ENCODE measurements at places on chromosomes 12 and 14.

- DNase-seq = no peak
Measured at GRCh38 chr12:4505376-4505986, 33.2 kb upstream of the RAD51AP1 start.

DNA sequence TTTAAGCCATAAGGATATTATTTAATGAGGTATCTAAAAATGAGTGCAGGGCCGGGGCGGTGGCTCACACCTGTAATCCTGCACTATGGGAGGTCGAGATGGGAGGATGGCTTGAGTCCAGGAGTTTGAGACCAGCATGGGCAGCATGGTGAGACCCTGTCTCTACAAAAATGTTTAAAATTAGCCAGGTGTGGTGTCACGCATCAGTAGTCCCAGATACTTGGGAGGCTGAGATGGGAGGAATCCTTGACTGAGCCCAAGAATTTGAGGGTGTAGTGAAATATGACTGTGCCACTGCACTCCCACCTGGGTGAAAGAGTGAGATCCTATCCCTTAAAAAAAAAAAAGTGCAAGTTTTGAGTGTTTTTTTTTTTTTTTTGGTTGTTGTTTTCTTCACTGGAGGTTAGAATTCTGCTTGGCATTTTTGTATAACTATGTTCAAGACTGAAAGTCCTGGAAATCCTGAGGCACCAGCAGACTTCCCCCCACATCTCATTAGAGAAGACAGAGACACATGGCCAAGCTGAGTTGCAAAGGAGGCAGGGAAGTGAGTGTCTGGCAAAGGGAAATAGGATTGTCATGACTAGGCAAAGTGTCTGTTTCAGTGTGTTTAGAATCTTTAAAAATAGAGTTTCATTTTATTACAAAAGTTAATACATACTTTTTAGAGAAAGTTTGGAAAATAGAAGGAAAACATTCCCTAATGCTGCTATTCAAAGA lies 53.5 kb upstream of the DUSP6 start:
- no peak for DNase-seq

DNA sequence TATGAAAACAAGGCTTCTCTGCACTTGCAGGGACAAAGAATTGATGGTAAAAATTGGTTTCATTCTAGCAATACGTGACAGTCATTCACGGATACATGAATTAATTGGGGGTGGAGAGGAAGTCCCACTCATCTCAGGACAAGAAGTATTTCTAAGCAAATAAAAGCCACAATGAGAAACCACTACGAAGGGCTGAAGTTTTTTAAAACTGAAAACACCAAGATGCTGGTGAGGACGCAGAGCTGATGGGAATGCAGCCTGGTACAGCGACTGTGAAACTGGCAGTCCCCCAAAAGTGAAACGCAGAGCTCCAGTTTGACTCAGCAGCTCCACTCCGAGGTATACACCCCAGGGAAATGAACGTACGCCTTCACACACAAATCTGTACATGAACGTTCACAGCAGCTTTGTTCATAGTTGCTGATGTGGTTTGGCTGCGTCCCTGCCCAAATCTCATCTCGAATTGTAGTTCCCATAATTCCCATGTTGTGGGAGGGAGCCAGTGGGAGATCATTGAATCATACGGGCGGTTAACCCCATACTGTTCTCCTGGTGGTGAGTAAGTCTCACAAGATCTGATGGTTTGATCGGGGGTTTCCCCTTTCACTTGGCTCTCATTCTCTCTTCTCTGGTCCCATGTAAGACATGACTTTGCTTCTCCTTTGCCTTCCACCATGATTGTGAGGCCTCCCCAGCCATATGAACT lies 89.0 kb downstream of the SCARB1 start:
- no peak for DNase-seq

DNA sequence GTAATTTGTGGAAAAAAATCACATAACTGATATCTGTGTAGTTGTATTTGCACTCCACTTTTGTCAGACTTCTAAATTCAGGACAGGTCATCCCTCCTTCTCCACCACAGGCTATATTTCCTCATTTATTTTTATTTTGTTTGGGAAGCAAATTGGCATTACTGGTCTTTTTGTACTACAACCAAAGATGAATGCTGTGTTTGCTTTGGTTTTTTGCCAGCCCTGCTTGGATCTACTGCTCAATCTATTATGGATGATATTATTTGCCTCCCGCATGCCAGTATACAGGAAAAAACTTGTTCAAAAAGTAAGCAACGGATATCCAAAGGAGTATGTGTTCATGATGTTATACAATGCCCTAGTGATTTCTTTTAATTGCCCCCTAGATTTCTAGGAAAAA lies 948.8 kb downstream of the TRHDE start:
- no peak for DNase-seq

Data from ecto neural progenitor cell (in vitro differentiated cells).